ENCODE measurements at places on chromosomes 11 and 22. TPM values are rescaled to one million over a fixed set of nuclear protein-coding genes. Genes with fewer than 3 reads are reported as not detected.

PRR33 gene
- polyA plus RNA-seq: 0.18 TPM

C22orf42 gene
- not detected for polyA plus RNA-seq

LRFN4 gene
- 2.9 TPM for polyA plus RNA-seq

CELF1 gene
- polyA plus RNA-seq: 45.6 TPM

CD6 gene
- polyA plus RNA-seq: 281 TPM

ALKBH3 gene
- 49.8 TPM for polyA plus RNA-seq

GGTLC3 gene
- not detected for polyA plus RNA-seq

OR52N4 gene
- 0.50 TPM for polyA plus RNA-seq

APOL6 gene
- 24.1 TPM for polyA plus RNA-seq

MB gene
- not detected for polyA plus RNA-seq

LYVE1 gene
- polyA plus RNA-seq: not detected

DDIAS gene
- not detected for polyA plus RNA-seq

CCDC15 gene
- 0.48 TPM for polyA plus RNA-seq

ESAM gene
- polyA plus RNA-seq: 3.2 TPM

OOSP2 gene
- polyA plus RNA-seq: not detected

CRYBB3 gene
- not detected for polyA plus RNA-seq

NXPE1 gene
- not detected for polyA plus RNA-seq

SCN2B gene
- not detected for polyA plus RNA-seq

HTR3B gene
- polyA plus RNA-seq: not detected

TIMP3 gene
- polyA plus RNA-seq: not detected

ANO1 gene
- not detected for polyA plus RNA-seq

All from CD4-positive, alpha-beta memory T cell (primary cell).